Upper lobe of left lung (tissue), 6 donors: ENCODE measurements at places on chromosomes 4 and X. TPM values are rescaled to one million over a fixed set of nuclear protein-coding genes. Genes with fewer than 3 reads are reported as not detected.
A peak's percentile ranks its signal among the peaks of the same experiment; 100 is the strongest.

The NOX1 gene
- not detected for total RNA-seq

The UGT2A1 gene
- total RNA-seq: not detected

The SSX2B gene
- total RNA-seq: not detected

The MAPK10 gene
- 11.1 TPM for total RNA-seq

The LRCH2 gene
- 3.8 TPM for total RNA-seq

The ARHGAP36 gene
- not detected for total RNA-seq

GRCh38 chr4:175326796-175327195, 408.6 kb downstream of the ADAM29 start:
- no peak for DNase-seq

DNA sequence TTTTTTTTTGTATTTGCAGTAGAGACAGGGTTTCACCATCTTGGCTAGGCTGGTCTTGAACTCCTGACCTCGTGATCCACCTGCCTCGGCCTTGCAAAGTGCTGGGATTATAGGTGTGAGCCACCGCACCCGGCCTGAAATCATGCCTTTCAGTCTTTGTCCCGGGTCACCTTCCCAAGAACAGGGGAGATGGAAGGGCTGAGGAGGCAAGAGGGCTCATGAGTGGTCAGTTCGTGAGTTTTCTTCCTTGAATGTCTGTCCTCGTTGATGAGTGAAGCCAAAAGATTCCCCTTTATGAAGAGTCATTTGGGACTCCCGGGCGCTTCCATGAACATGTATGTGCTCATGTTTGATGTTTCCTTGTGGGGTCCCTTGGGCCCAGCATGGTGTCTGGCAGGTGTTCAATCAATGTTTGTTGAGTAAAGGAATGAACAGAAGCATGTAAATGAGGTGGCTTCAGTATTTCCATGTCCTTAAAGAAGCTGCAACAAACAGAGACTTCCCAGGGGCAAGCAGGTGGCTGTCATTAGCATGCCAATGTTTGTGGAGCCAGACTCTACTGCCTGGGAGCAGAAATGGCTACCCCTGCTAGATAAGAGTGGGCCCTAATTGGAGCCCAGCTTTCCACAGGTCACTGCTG, 3.4 kb upstream of the SEPTIN6 start:
- no peak for DNase-seq

DNA sequence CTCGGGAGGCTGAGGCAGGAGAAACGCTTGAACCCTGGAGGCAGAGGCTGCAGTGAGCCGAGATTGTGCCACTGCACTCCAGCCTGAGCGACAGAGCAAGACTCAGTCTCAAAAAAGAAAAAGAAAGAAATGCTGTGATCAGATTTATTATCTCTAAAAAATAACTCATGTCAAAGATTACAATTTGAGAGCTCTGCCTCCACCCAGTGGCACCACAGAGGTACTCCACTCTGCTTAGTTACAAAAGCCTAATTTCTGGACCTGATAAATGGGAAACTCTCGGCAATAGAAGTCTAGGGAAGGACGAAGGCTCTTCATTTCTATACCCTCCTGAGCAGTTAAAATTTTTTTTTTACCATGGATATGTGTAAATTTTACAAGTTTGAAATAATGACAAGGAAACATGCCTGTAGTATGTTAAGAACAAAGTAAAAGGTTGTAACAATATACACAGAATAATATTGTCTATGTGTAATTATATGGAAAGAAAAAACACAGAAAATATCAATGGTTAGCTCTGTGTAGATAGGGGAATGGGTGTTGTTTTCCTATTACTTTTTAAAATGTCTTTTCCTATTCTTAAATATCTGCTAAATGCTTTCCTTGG, 149.8 kb downstream of the STIM2 start:
- DNase-seq: peak; percentile 56

GRCh38 chrX:2614911-2615310, 76.2 kb upstream of the CD99 start:
- DNase-seq: no peak

- no peak for DNase-seq
Measured at GRCh38 chr4:89006307-89006706, 50.7 kb downstream of the FAM13A start.

- DNase-seq: no peak
Measured at GRCh38 chr4:158871335-158871724, 102.5 kb downstream of the FNIP2 start.

DNA sequence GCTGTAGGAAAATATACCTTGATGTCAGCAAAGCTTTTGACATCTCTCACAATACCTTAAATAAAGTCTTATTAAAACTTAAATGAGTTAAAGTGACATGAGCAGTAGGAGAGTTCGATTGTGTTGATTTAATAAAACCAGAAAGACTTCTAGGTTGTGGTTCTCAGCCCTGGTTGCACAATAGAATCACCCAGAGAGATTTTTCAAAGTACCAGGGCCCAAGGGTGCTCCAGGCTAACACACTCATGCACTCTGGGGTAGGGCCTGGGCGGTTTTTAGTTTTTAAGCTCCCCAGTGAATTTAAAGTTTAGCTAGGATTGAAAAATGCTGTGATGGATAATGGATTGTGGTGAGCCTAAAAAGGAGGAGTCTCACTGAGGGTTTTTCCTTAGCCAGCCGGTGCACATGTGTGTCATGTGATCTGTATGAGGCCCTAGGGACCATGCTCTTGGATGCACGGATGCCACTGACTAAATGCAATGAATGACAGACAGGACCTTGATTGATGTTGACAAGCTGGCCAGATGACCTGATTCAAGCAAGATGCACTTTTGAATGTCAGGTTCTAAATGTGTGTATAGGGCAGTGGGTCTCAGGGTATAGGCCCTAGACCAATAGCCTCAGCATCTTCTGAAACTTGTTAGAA, 185.0 kb downstream of the PTTG2 start:
- peak; percentile 50 for DNase-seq

GRCh38 chr4:81211956-81212355, 3.1 kb downstream of the PRKG2 start:
- DNase-seq: no peak

GRCh38 chrX:72048510-72049455, 82.9 kb downstream of the RTL5 start:
- DNase-seq: no peak

GRCh38 chrX:140715787-140716186, 6.2 kb downstream of the LINC00632 start:
- no peak for DNase-seq

DNA sequence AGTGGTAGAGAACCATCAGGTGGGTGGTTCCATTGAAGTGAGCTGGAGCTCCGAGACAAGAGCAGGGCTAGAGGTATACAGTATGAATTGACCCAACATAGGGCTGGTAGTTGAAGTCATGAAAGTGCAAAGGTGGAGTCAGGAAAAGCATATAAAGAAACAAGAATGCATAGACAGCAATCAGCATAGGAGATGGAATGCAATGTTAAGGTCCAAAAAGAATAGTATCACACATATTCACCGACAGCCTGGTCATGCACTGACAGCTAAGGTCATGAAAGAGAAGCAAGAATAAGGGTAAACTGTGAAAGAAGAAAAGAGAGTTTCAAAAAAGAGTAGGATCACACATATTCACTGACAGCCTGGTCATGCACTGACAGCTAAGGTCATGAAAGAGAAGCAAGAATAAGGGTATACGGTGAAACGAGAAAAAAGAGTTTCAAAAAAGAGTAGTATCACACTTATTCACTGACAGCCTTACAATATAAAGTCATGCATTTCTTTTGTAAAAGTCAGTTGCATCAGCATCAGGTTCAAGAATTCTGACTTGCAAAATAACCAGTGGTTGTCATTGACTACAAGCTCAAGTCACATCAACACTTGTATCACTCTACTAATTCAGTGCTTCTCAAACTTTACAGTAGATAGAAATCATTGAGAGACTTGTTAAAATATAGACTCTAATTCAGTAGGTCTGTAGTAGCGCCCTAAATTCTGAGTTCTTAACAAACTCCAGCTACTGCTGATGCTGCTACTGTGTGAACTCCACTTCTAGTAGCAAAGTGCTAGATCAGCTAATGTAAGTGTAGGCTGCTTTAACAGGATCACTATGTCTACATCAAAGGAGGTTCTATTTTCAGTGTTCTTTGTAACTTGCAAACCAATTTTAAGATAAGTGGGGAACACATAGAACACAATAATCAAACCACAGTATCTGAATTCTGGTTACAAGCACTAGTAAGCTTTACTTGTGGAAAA, 221.9 kb downstream of the PDGFC start:
- no peak for DNase-seq

DNA sequence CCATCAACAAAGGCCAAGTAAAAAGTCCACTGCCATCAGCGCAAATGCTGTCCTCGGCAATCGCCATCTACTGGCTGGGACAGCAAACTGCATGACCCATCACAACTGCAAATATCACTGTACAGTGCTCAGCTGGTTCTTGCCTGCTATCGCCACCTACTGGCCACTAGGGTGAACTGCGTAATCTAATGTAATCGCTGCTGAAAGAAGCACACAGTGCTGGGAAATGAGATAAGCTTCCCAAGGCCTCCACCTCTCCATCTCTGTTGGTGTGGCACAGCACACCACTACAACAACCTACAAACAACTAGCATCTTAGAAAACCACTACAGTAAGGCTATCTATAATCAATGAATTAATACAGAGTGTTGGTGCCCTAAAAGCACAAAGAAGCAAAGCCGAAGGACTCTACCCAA, 298.3 kb downstream of the TEX13A start:
- DNase-seq: no peak

- DNase-seq: no peak
Measured at GRCh38 chrX:69116077-69116476, 49.2 kb downstream of the PJA1 start.

DNA sequence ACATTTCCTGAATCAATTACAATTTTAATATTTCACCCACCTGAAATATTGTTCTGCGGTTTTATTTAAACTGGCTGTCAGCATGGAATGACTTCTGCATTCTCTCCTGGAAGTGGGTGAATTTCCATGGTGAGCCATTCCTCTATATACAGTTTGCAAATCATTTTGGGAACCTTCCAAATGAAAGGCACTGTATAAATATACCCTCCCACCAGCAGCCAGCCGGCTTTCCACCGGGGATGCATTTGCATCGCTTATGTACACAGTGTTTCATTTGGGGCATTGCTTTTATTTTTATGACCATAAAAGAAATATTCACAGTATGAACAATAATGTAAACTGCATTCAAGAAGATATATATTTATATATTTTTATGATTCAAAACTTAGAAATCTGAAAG, 4.7 kb upstream of the IL1RAPL1 start:
- DNase-seq: no peak

DNA sequence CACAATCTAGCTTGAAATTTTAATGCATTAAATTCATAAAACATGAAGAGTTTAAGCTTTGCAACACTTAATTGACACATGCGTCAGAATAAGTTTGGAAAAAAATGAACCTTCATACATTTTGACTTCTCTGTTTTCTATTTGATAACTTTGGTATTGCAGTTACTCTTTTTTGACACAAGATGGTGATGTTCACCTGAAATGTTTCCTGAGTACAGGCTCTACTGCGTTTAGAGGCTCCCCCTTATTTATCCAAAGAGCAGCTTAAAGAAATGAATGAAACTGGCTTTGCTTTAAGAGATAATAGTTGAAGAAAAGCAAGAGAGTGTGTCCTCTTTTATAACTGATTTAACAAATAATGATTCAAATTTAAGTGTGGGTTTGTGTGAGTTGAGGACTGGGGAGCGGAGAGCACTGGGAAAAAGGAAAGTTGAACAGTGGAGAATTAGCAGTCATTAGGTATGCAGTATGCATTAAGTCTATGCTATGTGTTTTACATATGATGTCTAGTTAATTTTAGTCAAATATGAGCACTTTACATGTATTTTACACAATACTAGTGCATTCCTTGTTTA, 180.6 kb upstream of the NUDT6 start:
- no peak for DNase-seq

DNA sequence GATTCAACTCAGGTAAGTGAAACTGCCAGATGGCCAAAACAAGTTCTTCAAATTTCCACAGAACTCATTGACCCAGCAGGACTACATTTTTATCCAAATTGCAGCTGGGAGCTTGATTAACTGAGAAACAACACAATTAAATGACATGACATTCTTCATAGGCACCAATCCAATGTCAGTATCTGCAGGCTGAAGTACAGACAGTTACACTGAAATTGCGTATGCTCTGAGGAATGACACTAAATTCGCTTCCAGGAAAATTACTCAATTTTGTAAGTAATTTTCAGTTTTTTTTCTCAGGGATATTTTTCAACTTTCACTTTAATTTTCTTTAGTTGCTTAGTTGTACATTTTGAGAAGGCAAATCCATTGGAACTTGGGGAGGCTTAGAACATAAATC, 4.5 kb downstream of the C1GALT1C1 start:
- DNase-seq: no peak

- no peak for DNase-seq
Measured at GRCh38 chr4:111113591-111113990, 490.7 kb upstream of the PITX2 start.

GRCh38 chrX:38220415-38221390, at the start of gene SRPX:
Gene SRPX (minus strand): TSS chrX:38220871. CDS start chrX:38220792, 79 bp downstream.
- DNase-seq: no peak

DNA sequence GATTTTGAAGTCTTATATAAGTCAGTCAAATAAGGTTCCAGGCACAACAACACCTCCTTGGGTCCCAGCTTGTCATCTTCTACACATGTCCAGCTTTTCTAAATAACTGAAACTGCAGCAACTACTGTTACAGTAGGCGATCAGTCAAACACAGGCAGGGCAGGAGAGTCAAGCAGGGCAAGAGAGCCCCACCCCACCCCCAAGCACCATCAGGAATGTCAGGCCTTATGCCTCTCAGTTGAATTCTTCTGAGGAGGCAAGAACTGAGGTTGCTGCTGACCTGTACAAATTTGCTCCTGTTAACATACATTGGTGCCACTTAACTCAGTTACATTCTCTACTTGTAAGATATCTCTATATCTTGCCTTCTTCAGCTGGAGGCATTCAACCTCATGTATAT, 608.8 kb upstream of the PCDH10 start:
- no peak for DNase-seq

DNA sequence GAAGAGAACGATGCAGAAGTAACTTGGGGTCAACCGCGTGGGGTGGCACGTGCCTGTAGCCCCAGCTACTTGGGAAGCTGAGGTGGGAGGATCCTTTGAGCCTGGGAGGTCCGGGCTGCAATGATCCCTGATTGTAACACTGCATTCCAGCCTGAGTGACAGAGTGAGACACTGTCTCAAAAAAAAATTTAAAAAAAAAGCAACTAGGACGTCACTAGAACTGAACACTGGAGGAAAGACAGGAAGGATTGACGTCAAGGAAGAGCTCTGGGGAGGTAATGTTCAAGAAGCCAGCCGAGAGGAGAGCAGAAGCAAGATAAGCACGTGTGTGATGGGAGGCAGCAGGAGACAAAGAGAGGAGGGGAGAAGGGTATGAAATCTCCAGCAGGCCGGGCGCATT, 28.7 kb downstream of the S100G start:
- no peak for DNase-seq
